ENCODE measurements at places on chromosomes 2 and 18.

DNA sequence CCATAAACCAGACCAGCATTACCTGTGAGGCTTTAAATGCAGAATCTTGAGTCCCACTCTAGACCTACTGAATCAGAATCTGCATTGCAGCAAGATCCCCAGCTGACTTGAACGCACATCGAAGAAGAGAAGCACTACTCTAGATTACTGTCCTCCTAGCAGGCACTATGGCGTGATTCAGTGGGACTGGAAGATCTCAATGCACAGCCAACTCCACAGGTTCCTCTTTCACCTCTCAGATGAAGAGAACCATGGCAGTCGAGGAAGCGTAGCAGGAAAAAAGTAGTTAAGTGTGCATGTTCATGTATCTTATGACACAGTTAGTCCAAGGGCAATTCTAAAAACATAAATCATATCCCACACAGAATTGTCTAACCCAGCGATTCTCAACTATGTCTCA is 97.4 kb downstream of the STK39 start:
- no peak for ATAC-seq

DNA sequence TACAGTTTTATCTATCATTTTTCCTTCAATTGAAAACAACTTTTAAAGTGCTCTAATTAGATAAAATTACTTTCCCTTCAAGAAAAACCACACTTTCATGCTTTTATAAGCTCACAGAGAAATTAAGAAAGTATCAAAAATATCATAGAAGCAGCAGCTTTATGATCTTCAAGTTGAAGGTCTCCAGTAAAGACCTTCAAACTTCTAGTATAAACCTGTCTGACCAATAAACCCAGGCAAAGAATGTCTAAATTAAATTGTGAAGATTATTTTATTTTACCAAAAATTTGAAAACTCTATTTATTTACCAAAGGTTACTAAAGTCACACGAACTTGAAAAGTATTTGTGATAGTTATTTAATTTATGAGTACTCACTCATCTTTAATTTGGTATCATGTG is 9.3 kb upstream of the SCTR start:
- no peak for ATAC-seq

- no peak for ATAC-seq
Observed at GRCh38 chr2:101348883-101349282, 38.4 kb downstream of the CREG2 start.

DNA sequence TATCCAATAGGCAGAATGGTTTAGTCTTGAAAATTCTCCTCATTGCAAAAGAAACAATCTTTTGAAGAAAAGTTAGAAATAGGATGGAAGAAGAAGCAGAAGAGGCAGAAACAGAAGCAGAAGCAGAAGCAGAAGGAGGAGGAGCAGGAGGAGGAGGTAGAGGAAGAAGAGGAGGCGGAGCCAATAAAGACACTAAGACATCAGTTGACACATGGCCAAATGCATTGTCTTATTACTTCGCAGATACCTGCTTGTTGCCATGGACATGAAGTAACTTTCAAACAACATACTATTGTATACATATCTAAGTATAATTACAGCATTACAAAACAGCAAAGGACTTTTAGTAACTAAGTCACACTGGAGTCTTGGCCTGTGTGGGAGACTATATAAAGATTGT is 606.3 kb downstream of the METTL4 start:
- no peak for ATAC-seq

- ATAC-seq: no peak
Observed at GRCh38 chr2:88557290-88557689, 70.0 kb downstream of the EIF2AK3 start.

DNA sequence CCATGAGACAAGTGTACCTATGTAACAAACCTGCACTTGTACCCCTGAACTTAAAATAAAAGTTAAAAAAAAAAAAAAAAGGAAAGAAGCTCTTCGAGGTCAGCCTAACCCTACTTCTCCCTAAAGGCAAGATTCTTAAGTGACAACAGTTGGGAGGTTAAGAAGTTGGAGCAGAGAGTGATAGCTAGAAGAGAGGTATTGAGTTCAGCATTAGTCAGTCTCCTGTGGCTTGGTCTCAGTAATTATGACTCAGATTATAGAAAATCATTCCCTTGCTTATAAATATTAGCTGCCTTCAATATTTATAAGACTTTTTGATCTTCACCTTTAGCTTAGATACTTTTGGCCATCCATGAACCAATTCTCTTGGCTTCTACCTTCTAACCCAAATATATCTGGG is 926.8 kb upstream of the SLC39A10 start:
- no peak for ATAC-seq

DNA sequence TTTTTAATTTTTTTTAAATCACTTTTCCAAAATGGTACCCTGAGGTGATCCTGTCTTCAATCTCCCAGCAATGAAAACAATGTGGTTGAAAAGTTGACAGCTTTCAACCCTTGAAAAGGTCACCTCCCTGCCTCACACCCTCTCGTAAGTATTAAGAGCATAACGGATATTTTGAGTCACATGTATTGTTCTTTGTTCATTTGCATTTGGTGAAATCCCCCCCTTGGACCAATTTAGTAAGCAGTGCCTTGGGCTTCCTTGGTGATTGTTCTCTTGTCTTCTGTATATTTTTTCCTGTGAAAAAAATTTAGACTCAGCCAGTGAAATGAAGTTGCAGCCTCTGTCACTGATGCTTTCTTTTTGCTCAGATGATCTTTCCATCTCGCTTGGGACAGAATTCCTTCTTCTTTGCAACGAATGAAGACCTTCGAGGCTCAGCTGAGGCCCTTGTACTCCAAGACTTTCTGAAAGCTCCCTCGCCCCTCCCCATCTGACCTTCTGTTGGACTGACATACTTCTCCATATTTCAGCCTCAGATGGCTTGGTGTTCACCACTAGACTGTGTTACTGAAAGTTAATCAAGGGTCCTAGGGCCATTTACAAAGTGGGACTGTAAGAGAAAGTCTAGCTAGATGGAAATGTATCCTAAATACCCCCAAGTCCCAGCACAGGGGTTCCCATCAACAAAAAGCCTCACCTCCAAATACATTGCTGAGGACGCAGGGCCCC is 158.4 kb downstream of the BCL2 start:
- ATAC-seq: peak; percentile 27

DNA sequence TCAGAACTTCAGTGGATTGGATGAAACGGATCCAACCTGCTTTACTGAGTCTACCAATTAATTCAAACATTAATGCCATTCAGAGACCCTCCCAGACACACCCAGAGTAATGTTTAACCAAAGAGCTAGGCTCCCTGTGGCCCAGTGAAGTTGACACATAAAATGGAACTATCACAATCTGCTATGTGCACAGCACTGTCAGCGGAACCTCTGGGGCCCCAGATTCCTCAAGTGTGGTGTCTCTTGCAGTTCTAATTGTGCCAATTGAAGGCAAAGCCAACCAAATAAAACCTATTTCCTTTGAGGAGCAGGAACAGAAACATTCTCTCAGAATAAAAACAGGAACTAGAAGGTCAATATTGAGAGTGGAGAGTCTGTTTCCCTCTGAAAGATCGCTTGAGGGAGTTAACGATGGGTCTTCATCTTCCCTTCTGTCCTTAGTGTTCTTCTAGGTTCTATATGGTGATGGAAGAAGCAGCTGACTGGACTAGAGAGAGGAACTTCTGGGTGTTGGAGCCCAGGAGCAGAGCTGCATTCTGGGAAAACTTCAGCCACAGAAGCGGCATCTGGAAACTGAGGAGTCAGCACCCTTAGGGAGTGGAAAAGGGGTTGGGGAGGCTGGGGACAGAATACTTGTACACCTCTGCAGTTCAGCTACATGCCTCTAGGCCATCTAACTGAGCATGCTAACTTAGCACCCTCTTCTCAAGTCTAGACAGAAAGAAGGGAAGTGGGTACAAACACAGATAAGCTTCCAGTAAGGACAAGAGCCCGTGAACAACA is 174.4 kb upstream of the FBXO11 start:
- no peak for ATAC-seq

DNA sequence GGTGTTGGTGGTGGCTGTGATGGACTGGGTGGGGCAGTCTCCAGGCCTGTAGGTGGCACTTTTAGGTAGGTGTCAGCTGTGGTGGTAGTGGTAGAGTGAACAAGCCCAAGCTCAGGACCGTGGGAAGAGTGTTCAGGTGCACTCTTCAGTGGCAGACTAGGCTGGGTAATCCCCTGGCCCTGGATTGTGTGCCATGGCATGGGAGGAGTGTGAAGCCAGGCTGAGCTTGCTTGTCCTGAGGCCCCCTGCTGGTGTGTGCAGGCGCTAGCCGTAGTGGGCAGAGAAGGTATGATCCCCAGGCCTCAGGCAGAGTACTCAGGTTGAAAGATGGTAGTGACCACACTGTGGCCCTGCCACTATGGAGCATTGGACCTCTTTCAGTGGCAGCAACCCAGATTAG is 850.3 kb downstream of the DSC3 start:
- ATAC-seq: peak; percentile 8

GRCh38 chr2:2222931-2223330 is 108.1 kb downstream of the MYT1L start:
- no peak for ATAC-seq

DNA sequence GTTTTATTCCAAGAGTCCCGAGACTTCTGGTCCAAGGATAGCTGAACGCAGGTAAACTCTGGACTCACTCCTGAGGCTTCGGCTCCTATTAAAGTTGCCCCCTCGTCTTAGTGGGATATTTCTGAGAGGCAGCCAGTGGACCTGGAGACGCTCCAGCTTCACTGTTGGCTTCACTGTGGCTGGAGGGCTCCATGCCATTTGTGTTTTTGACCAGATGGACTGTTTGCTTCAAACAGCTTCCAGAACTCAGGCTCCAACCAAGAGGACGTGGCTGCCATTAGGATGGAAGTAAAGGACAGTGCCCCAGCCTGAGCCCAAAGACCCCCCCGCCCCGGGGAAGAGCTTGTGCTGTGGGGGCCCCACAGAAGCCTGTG is 94.4 kb upstream of the LDAH start:
- ATAC-seq: no peak

GRCh38 chr2:195590861-195591205 is 66.2 kb upstream of the SLC39A10 start:
- no peak for ATAC-seq

All from esophagus mucosa (tissue), 1 donor.